ENCODE measurements at places on chromosomes 11 and 22.

DNA sequence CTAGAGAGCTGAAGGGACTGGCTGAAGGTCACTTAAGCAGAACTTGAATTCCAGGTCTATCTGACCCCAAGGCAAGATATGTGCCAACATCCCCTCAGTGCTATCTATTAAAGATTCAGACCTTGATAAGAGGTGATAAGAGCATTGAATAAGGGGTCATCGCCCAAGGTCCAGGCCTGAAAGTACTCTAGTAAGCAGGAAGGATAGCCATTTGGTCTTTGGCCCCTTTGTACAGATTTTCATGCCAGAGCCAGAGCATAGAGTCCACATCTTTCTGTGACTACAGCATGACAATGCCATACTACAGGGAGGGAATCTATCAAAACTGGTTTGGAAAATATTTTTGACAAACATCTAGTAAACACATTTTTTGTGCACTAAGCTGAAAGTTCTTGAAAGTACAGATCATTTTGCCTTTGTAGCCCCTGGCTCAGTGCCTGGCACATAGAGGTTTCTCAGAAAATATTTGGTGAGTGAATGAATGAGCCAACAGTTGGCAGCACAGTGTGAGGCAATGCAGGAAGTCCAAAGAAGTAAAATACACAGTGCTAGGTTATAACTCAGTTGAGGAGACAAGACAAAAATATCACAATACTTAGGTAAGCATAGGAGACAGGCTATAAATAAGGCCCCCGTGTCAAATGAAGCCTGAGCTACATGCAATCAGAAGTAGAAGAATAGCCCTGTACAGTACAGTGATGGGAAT lies 15.1 kb upstream of the RRAS2 start:
- DNase-seq, result no peak

GRCh38 chr11:15714641-15715399 lies 600.1 kb downstream of the INSC start:
- DNase-seq, result no peak

DNA sequence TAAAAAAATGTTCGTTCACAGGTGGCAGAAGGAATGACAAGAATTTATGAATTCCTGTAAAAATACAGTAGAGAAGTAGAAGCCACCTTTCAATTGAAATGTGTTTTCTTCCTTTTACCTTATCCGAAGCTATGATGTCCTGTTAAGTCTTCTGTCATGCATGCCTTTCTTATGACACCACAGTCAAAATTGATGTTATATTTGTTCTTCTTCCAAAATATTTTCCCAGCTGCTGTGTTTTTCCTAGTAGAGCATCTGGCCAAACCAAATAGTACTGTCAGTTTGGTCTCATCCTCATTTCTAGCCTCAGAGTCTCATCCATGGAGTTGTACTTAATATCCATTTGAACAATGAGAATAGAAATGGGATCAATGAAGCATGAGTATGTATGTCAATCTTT lies 206.1 kb downstream of the PGR start:
- no peak for DNase-seq

- DNase-seq, result no peak
Measured at GRCh38 chr22:17283423-17283822, 64.2 kb upstream of the ADA2 start.

- peak; percentile 83 for DNase-seq
Measured at GRCh38 chr11:67409261-67409666, 5.4 kb downstream of the TBC1D10C start.

Measured in central memory CD4-positive, alpha-beta T cell (primary cell).